ENCODE measurements at places on chromosomes 7 and 10.

GRCh38 chr7:16985621-16986020, 103.8 kb upstream of the AGR3 start:
- no peak for DNase-seq

DNA sequence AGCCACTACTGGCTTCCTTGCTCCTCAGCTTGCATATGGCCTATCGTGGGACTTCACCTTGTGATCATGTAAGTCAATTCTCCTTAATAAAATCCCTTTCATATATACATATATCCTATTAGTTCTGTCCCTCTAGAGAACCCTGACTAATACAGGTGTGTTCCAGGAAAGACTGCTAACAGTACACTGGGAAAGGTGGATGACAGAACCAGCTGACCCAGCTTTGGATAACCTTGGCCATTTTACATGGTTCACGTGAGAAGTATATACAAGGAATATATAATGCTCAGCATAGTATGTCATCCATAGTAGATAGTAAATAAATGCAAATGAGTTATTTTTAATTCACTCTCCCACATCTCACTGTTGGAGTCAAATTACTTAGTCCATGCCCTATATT, 1003.5 kb downstream of the SORCS3 start:
- DNase-seq, result no peak

DNA sequence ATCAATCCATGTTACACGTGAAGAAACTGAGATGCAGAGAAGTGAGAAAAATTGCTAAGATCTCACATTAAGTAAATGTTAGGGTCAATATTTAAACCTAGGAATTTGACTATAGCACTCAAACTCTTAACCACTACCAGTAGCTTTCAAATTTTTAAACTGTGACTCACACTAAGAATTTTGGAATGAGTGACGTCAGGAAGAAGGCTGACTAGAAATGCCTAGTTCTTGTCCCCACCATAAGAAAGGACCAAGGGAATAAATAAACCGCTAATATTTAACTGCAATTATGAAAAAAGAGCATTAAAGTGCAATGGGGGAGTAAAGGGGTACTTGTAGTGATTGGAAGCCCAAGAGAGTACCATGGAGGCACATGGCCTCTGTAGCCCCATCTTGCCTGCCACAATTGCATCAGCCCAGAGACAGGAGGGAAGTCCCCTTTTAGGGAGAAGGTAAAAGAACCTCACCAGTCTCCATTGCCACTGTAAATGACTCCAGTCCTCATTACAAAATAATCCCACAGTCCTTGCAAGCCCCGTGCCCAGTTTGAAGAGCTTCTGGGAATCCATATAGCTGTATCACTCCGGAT, 3.5 kb upstream of the AKR1B1 start:
- DNase-seq, result no peak

GRCh38 chr10:69815104-69815503, 13.4 kb downstream of the COL13A1 start:
- DNase-seq, result no peak

- DNase-seq, result no peak
Observed at GRCh38 chr10:4623200-4623599, 202.8 kb upstream of the AKR1E2 start.

- no peak for DNase-seq
Observed at GRCh38 chr7:64872351-64873154, 30.5 kb upstream of the ZNF273 start.

GRCh38 chr7:13017881-13018280, 330.4 kb downstream of the ARL4A start:
- no peak for DNase-seq

- peak; percentile 80 for DNase-seq
Observed at GRCh38 chr7:106056513-106057203, 55.5 kb downstream of the SYPL1 start.

GRCh38 chr10:26488344-26488743, 50.2 kb downstream of the APBB1IP start:
- no peak for DNase-seq

DNA sequence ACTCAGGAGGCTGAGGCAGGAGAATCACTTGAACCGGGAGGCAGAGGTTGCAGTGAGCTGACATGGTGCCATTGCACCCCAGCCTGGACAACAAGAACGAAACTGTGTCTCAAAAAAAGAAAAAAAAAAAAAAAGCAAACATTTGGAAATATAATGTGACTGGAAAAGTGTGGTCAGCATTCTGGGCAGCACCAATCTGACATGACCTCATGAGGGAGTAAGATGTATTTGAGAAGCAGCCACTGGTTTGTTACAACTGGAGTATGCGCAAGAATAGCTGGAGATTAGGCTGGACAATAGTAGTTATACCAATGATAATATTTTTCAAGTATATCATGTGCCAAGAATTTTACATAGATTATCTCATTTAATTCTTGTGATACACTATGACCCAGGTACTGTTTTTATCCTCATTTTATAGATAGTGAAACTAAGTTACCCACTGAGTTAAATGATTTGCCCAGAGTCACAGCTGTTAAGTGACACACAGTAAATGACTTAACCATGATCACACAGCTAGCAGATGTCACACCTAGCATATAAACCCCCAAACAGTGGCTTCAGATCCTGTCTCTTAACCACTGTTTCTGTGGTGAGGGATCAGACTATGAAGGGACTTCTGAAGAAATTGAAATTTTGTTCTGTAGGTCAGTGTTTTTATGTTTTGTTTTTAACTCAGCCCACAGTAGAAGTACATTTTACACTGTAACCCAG, 11.1 kb downstream of the MCU start:
- no peak for DNase-seq

DNA sequence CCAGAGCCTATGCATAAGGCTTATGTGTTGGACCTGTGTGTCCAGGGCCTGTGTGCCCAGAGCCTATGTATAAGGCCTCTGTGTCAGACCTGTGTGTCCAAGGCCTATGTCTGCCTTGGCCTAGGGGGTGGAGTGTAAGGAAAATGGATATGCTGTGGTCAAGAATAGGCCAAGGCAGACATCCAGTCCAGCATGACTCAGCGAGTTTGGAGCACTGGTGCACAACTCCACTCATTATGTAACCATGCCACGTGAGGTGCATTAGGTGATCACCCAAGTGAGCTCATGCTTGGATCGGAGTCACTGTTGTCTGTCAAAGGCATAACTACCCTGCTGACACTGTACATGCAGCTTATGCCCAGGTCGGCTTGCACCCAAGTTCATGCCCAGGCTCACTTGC, 238.9 kb downstream of the CACNA2D1 start:
- DNase-seq, result no peak

DNA sequence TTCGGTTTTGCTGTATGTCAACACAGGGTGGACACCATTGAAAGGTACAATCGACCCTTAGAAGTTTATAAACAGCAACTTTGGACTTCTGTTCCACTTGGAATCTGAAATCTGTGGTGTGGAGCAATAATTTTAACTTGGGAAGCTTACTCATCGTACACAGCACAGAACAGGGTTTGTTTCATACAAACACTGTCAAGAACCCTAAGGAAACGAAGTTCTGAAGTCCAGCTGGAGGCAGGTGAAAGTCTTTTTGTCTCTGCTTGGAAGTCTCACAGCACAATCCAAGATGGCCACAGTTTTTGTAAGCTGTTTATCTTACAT, 31.5 kb downstream of the NMT2 start:
- DNase-seq, result no peak

DNA sequence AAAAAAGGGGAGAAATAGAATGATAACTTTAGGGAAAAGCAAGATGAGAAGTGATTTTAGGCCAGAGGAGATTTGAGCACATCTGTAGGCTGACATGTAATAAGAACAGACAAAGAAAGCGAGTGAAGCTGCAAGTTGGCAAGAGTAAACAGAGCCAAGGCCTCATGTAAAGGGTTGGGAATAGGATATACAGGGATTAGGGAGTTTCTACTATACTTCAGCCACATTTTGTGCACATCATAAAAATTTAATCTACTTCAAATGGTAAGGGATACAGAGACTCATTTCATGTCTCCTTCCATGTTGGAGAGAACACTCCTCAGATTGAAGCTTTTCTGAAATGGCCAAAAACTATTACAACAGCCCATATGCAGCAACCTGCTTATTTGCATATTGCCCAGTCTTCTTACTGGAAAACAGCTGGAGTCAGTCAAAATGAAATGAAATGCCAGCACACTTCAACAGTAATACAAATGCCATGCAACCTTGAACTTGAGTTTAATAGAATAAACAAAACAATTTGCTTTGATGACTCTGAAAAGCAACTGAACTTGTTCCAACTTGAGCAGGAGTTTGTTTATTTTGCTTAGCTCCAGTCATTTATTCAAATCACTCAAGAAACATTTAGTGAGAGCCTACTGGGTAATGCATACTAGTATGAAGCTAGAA, 49.9 kb downstream of the NRCAM start:
- no peak for DNase-seq

- DNase-seq, result no peak
Observed at GRCh38 chr10:122139627-122140170, 131.4 kb upstream of the BTBD16 start.

- DNase-seq, result no peak
Observed at GRCh38 chr10:63145782-63146181, 12.7 kb downstream of the NRBF2 start.

GRCh38 chr10:29703271-29703670, 68.5 kb upstream of the SVIL start:
- peak; percentile 70 for DNase-seq

- no peak for DNase-seq
Observed at GRCh38 chr7:7209412-7210050, 27.2 kb downstream of the C1GALT1 start.

GRCh38 chr7:140062118-140062527, 628 bp downstream of the PARP12 start:
- DNase-seq, result no peak

DNA sequence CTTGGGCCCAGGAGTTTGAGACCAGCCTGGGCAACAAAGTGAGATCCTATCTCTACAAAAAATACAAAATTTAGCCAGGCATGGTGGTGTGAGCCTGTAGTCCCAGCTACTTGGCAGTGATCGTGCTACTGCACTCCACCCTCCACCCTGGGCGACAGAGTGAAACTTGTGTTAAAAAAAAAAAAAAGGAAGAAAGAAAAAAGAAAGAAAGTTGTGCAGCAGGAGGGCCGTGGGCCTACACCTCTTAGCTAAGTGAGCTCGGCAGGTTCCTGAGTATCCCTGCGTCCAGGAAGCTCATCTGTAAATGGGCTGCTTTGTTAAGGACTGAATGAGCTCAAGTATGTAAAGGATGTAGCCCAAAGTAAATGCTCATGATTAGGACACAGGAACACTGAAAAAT, 155.0 kb downstream of the RNF216 start:
- DNase-seq, result no peak

DNA sequence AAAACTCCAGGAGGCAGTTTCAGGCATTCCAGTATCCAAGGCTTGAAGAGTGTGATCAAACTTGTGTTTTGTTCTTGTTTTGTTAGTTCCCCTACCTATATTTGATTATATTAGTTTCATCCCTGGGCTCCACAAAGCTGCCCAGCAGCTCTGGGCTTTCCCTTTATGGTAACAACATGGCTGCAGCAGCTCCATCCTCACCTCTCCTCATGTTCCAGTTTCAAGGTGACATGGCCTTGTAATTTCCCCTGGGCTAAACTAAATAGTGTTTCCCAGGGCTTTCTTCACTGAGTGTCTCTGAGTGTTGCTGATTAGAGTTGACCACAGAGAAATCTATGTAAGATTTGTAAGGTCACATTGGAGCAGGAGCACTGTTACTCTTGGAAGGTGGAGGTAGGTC, 83.4 kb downstream of the MACC1 start:
- no peak for DNase-seq

GRCh38 chr7:98423043-98423442, 22.2 kb upstream of the BAIAP2L1 start:
- no peak for DNase-seq

DNA sequence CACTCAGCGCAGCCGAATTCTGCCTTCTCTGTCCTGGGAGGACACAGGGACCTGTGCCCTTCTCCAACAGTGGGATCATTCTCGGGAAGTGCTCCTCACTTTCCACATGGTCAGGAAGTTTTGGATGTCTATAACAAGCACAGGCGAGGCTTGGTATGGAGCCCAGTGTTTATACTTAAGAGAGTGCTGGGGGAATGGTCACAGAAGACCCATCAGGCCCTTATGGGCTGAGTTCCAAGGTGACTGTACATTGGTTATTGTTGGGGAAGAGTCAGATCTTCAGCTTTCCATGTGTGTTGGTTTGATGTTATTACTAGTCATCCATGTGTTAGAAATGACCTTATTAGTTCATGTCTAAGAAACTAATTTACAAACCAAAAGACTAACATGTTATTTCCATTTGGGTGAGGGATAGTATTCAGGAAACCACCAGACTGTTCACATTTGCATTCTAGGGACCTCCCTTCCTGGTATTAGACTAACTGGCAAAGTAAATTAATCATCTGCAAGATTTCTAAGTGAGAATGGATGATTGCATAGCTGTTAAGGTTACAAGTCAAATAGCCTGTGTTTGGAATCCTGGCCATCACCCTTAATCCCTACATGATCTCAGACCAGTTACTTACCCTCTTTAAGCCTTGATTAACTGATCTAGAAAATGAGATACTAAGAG, 834.2 kb downstream of the LRMDA start:
- DNase-seq, result no peak

DNA sequence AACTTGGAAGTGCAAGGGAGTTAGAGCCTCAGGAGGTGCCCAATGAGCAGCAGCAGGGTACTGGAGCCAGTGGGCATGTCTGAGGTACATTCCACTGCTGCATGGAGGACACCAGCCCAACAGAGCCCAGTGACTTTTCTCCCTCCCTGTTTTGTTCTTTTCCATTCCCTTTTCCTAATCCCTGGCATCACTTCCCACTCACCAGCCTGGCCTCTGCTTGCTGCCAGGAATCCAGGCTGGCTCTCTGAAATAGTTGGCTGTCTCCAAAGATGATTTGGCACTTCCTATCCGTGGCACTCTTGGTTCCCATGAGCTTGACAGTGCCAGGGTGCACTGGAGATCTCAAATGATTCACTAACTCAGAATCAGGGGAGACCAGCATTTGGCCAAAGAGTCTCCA, 97.7 kb upstream of the ZPBP start:
- DNase-seq, result no peak

- no peak for DNase-seq
Observed at GRCh38 chr10:73998623-73998928, 660 bp downstream of the VCL start.

DNA sequence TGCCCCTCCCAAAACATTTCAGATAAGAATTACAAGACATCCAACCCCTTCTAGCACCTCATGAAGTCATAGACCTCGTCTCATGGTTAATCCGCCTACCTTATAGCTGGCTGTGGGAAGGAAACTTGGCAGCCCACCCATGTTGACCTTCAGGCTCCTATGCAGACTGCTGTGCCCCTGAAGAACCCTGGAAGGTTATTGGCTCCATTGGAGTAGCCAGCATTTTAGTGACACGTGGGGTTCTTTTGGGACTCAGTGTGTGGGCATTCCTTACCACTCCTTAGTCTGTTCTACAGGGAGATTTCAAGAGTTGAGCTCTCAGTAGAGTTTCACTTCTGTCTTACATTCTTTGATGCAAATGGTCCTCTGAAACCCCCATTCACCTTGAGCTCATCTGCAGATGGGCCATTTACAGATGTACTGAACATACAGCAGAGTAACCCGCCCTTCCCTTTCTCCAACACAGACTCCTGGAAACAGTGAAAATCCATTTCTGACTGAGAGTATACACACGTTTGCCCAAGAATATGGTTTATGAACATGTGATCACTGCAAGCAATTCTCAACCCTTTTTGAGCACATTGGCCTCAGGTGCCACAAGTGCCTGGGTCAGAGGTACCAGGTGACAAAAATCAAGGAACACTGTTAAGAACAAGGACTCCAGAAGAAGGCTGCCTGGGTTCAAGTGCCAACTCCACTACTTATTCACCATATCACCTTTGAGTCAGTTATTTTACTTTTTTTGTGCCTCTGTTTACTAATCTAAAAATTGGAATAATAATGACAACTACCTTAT, 54.0 kb upstream of the HECW1 start:
- no peak for DNase-seq

- DNase-seq, result no peak
Observed at GRCh38 chr10:43846187-43846680, 197.6 kb upstream of the ZNF32 start.
